CD4-positive, alpha-beta T cell treated with Interleukin-21 for 1 hour (primary cell): ENCODE measurements at places on chromosomes 13 and 19.

DNA sequence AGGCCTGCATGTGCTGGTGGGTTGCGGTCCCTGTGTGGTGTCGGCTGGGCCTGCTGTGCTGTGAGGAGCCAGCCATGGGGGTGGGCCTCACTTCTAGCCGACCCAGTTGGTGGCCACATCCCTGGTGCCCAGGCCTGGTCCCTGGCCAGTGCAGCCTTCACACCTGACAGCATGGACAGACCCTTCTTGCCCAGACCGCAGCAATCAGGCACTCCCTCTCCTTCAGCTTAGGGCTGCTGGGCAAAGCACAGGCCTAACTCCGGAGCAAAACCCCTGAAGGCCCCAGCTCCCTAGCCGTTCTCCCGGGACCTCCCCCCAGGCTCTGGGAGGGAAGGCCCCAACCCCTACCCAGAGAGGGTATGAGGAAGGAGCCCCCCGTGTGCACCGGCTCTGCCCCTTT lies 6.6 kb upstream of the MCF2L start:
- no peak for DNase-seq

DNA sequence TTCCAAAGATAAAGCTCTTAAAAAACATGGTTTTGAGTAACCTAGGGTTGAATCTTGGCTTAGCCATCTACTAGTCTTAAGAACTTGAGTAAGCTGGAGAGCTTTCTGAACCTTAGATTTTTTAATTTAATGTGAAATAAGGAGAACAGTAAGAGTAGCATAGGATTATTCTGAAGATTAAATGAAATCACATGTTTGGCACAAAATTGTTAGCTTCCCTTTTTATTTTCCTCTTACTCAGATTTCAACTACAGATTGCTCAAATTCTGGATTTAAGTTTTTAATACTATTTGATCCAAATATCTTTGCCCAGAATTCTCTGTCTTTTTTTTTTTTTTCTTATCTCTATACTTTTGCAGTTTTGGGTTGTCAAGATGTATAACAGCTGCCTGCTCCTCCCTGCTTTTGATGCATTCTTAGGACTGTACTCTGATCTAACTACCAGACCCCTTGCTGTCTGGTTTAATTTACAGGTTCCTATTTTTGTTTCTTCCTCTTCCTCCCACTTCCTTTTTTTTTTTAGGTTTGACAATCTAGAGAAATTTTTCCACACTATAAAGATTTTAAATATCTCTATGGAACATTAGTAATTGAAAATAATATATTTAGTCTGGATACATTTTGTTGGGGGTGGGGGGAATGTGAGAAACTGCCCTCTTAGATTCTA lies 12.3 kb downstream of the POMP start:
- DNase-seq = no peak

DNA sequence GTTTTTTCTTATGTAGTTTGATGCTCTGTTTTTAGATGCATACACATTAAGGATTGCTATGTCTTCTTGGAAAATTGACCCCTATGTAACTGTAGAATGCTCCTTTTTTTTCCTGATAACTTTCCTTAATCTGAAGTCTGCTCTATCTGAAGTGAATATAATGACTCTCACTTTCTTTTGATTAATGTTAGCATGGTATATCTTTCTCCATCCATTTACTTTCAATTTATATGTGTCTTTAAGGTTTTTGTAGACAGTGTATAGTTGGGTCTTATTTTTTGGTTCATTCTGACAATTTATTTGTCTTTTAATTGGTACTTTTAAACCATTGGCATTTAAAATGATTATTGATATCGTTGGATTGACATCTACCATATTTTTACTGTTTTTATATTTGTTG lies 92.3 kb downstream of the URI1 start:
- no peak for DNase-seq

- no peak for DNase-seq
These were observed 8.6 kb downstream of the TLE2 start for GRCh38 chr19:3020321-3020960.

DNA sequence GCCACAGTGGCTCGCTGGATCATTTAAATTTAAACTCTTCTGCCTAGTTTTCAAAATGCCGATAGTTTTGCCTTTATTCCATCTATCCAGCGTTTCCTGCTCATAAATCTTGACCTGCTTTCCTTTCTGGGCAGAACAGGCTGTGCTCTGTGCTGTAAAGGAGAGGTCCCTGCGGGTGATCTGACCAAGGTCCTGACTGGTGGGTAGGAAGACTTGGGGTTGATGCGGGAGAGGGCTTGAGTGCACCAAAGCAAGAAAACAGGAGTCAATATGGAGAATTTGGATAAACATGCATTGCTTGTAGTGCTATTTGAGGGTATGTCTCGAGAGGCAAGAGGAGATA lies 533.6 kb downstream of the MYO16 start:
- no peak for DNase-seq

- DNase-seq = peak; percentile 80
These were observed 982 bp upstream of the DACT3 start for GRCh38 chr19:46661735-46662592.
